ENCODE measurements at places on chromosomes 4 and X.

DNA sequence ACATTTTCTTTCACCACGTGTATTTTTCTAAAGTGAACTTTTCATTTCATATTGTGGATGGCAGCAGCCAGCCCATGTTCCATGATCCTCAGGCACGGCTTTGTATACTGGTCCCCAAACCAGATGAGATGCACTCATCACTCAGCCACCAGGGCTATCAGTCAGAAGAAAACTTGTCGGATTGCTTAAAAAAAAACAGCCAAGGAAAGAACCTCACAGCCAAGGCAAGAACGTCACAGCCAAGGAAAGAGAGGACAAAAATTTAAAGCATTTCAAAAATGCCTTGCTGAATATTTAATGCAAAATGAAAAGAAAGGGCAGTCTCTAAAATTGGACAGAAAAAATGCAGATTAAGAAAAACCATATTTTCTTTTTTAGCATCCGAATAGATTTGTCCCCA lies 333.3 kb downstream of the PDGFC start:
- H3K4me1 ChIP-seq = peaks cover 61% of the 10 kb centered on the region
- no peak for DNase-seq
- H3K36me3 ChIP-seq = no peaks in the 10 kb centered on the region
- H3K27me3 ChIP-seq = no peaks in the 10 kb centered on the region
- H3K27ac ChIP-seq = peak overlapping the region; percentile 32
- no peak overlapping the region for H3K4me3 ChIP-seq

- DNase-seq = no peak
- no peaks in the 10 kb centered on the region for H3K36me3 ChIP-seq
These were observed 31.0 kb upstream of the SLC25A4 start for GRCh38 chr4:185112104-185112503.

DNA sequence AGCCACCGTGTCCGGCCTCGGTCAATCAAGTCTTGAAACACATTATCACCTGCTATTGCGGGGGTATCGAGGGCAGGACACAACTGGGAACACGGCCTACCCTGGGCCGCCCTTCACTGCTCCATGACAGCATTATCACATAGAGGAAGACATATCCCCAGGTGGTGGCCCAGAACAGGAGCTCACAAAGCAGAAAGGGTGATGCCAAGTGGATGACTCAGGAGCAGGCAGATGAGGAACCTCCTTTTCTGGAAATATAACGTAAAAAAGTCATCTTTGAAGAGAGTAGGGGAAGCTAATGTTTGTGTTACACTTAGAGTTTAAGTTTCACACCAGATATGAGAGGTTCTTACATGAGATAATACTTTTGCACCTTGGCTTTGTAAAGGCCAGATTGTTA lies 5.3 kb upstream of the SUPT20HL1 start:
- no peaks in the 10 kb centered on the region for H3K36me3 ChIP-seq
- no peaks in the 10 kb centered on the region for H3K4me1 ChIP-seq
- no peak overlapping the region for H3K27ac ChIP-seq
- no peak for DNase-seq

- peaks cover 3% of the 10 kb centered on the region for H3K36me3 ChIP-seq
- no peaks in the 10 kb centered on the region for H3K4me1 ChIP-seq
These were observed 264.9 kb upstream of the ZC4H2 start for GRCh38 chrX:65241059-65241721.

DNA sequence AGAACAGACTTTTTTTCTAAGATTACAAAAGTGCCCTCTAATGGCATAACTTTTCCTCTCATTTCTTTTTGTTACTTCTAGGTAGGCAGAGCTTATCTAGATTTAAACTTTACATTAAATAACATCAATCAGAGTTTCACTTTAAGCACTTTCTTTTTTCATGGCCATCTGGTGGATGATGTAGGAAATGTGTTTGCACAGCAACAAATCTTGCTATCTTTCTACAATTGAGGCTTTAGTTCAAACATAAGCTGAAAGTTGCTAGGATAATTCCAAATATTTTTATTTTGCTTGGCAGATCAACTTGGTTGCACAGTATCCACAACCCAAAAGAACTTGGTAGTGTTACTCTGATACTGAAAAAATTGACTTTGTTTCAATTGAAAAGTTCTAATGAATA lies 22.0 kb downstream of the NDNF start:
- peaks cover 3% of the 10 kb centered on the region for H3K4me1 ChIP-seq
- H3K27ac ChIP-seq = no peak overlapping the region
- DNase-seq = no peak
- H3K36me3 ChIP-seq = peaks cover under 1% of the 10 kb centered on the region

GRCh38 chrX:55452833-55453124 lies 852 bp downstream of the MAGEH1 start:
- peak overlapping the region; percentile 83 for H3K27ac ChIP-seq
- H3K36me3 ChIP-seq = no peaks in the 10 kb centered on the region
- H3K4me3 ChIP-seq = peak overlapping the region; percentile 84
- DNase-seq = no peak
- peaks cover 16% of the 10 kb centered on the region for H3K4me1 ChIP-seq

GRCh38 chr4:7827566-7827965 lies 112.1 kb downstream of the AFAP1 start:
- no peak overlapping the region for H3K4me3 ChIP-seq
- peaks cover 36% of the 10 kb centered on the region for H3K36me3 ChIP-seq
- H3K27ac ChIP-seq = peak overlapping the region; percentile 84
- peaks cover 72% of the 10 kb centered on the region for H3K4me1 ChIP-seq

GRCh38 chr4:187811591-187811990 lies 184.0 kb upstream of the ZFP42 start:
- no peaks in the 10 kb centered on the region for H3K27me3 ChIP-seq
- H3K36me3 ChIP-seq = no peaks in the 10 kb centered on the region
- no peak overlapping the region for H3K4me3 ChIP-seq
- no peak overlapping the region for H3K27ac ChIP-seq
- no peak for DNase-seq

GRCh38 chr4:77050962-77051361 lies 24.8 kb downstream of the CCNI start:
- no peak overlapping the region for H3K4me3 ChIP-seq
- no peak overlapping the region for H3K27ac ChIP-seq
- no peak for DNase-seq
- H3K4me1 ChIP-seq = peaks cover 9% of the 10 kb centered on the region
- H3K27me3 ChIP-seq = no peaks in the 10 kb centered on the region

GRCh38 chr4:148565801-148566200 lies 123.6 kb upstream of the NR3C2 start:
- H3K27me3 ChIP-seq = peaks cover 3% of the 10 kb centered on the region
- peaks cover 3% of the 10 kb centered on the region for H3K36me3 ChIP-seq

DNA sequence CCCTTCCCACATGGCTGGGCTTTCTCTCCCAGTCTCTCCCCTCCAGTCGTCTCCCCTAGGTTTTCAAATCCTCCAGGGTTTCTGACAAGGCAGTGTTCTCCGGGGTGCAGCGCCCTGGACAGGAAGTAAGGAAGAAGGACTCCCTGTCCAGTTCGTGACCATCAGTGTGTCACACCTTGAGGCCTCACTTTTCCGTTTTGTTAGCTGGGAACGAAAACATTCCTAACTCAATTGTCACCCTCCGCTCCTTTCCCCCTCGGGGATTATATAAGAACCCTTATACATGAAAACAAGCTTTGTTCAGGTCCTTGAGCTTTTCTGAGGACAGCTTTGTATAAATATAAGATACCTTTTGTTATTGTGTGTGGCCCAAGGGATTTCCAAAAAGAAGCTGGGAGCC lies 92.1 kb downstream of the KDR start:
- no peak overlapping the region for H3K4me3 ChIP-seq
- H3K27me3 ChIP-seq = no peaks in the 10 kb centered on the region
- H3K4me1 ChIP-seq = peaks cover 36% of the 10 kb centered on the region
- peak overlapping the region; percentile 13 for H3K27ac ChIP-seq
- DNase-seq = no peak

- DNase-seq = no peak
- no peaks in the 10 kb centered on the region for H3K4me1 ChIP-seq
- no peaks in the 10 kb centered on the region for H3K27me3 ChIP-seq
- no peaks in the 10 kb centered on the region for H3K36me3 ChIP-seq
- H3K4me3 ChIP-seq = no peak overlapping the region
- H3K27ac ChIP-seq = no peak overlapping the region
These were observed 738.6 kb downstream of the PCDH7 start for GRCh38 chr4:31458813-31459212.

- H3K27ac ChIP-seq = peak overlapping the region; percentile 51
- H3K27me3 ChIP-seq = no peaks in the 10 kb centered on the region
- H3K4me1 ChIP-seq = peaks cover 35% of the 10 kb centered on the region
- DNase-seq = no peak
- no peak overlapping the region for H3K4me3 ChIP-seq
These were observed 113.8 kb upstream of the ENPP6 start for GRCh38 chr4:184331268-184331995.

GRCh38 chr4:10629394-10629793 lies 55.2 kb downstream of the CLNK start:
- H3K27ac ChIP-seq = no peak overlapping the region
- peaks cover 8% of the 10 kb centered on the region for H3K27me3 ChIP-seq
- no peaks in the 10 kb centered on the region for H3K36me3 ChIP-seq
- H3K4me1 ChIP-seq = peaks cover 19% of the 10 kb centered on the region
- H3K4me3 ChIP-seq = no peak overlapping the region

GRCh38 chrX:151082077-151082948 lies 94.1 kb upstream of the GPR50 start:
- H3K4me1 ChIP-seq = peaks cover 12% of the 10 kb centered on the region
- no peak overlapping the region for H3K27ac ChIP-seq

DNA sequence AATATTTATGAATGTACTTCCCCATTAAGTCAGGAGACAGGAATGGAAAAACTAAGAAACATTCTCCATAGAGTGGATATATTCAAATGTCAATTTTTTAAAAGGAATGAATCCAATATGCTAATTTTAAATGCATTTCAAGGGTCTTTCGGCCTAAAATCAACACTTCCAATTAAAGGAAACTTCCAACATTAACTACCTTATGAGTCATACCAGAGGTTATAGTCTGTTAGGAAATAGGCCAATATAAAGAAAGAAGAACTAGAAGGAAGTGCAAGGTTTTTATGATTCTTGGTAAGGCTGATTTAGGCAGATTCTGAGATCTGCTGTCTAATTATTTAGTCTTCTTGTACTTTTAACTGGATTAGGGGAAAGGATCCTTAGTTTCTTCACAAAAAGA lies 260.1 kb upstream of the EDNRA start:
- H3K36me3 ChIP-seq = no peaks in the 10 kb centered on the region
- no peak overlapping the region for H3K4me3 ChIP-seq
- DNase-seq = no peak
- H3K4me1 ChIP-seq = peaks cover 8% of the 10 kb centered on the region
- H3K27ac ChIP-seq = no peak overlapping the region
- no peaks in the 10 kb centered on the region for H3K27me3 ChIP-seq

- no peak overlapping the region for H3K27ac ChIP-seq
- no peak for DNase-seq
- H3K4me1 ChIP-seq = peaks cover 15% of the 10 kb centered on the region
- H3K4me3 ChIP-seq = no peak overlapping the region
These were observed 53.9 kb downstream of the PROM1 start for GRCh38 chr4:16029886-16030285.

DNA sequence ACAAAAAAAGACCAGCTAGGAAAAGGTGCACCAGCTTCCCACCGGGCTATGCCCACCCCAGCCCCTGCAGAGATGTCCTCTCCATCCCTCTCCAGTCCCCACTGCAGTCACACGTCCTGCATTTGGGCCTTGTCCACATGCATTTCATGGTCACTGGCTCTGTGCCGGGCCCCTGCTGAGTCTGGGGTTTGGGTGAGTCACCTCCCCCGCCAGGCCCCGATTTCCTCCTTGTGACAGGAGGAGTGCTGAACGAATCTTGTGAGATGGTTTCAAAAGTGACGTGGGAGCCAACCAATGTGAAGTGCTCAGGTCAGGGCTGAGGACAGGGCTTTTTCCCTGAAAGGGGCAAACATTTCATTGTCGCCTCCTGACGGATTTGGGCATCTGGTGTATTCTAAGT lies 7.1 kb downstream of the CPZ start:
- DNase-seq = no peak
- no peaks in the 10 kb centered on the region for H3K36me3 ChIP-seq
- no peak overlapping the region for H3K27ac ChIP-seq
- no peaks in the 10 kb centered on the region for H3K27me3 ChIP-seq

DNA sequence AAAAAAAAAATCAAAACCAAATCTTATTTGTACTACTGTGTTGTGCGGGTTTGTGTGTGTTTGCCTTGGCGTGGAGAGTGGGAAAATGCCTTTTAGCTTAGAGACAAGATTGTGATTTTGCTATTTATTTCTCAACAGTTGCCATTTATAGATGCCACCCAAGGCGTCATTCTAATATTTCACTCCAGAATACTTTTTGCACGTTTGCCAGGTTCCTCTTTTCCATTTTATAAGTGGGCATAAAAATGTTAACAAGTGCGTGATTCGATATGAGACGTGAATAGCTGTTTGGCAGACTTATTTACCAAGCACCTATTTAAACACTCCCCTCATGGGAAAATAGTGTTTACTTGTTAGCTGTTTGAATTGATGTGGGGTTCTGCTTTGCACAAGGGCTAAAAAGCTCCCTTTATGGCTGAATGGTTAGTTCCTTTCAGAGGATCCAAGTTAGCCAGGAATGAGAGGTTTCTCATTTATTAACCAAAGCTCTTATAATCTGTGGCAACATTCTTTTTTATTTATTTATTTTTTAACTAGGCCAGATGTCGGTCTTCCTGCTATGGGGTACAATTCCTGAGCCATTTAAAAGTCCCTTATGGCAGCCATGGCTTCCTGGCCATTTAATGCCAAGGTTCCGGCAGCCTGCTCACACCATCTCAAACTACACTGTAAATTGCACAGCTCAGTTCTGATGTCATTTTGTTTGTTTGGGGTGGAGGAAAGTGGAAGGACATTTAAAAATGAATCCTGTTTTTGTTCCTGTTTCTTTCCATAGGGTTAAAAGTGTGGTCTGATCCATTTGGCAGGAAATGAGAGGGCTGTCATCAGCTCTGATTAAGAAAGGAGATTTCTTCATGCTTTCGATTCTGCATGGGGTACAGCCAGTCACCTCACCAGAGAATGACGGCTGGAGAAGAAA lies 14.6 kb downstream of the SMIM20 start:
- peaks cover 8% of the 10 kb centered on the region for H3K36me3 ChIP-seq
- H3K4me3 ChIP-seq = no peak overlapping the region
- H3K4me1 ChIP-seq = no peaks in the 10 kb centered on the region
- no peak for DNase-seq
- H3K27me3 ChIP-seq = no peaks in the 10 kb centered on the region
